Cardiac atrium fibroblast (primary cell): ENCODE measurements at places on chromosomes 12 and 14. TPM values are rescaled to one million over a fixed set of nuclear protein-coding genes. Genes with fewer than 3 reads are reported as not detected.

The CCDC197 gene
- total RNA-seq = not detected in 2 replicates

The NANOG gene
- not detected in 2 replicates for total RNA-seq

The C14orf93 gene
- 5.7 and 5.8 TPM in 2 replicates for total RNA-seq

The RPL36AL gene
- 144 and 146 TPM in 2 replicates for total RNA-seq

The DIP2B gene
- 15.0 and 19.6 TPM in 2 replicates for total RNA-seq

The EGLN3 gene
- total RNA-seq = 12.3 and 17.7 TPM in 2 replicates

The AEBP2 gene
- 9.4 and 10.5 TPM in 2 replicates for total RNA-seq

The RIPK3 gene
- 0.36 TPM in 1 of 2 replicates, not detected in the other for total RNA-seq

The LRTM2 gene
- total RNA-seq = not detected in 2 replicates

The FGF23 gene
- not detected in 2 replicates for total RNA-seq

The LRRC43 gene
- total RNA-seq = 1.1 and 5.4 TPM in 2 replicates

The UBE3B gene
- total RNA-seq = 36.5 and 53.6 TPM in 2 replicates

The RTN1 gene
- 0.16 and 0.18 TPM in 2 replicates for total RNA-seq

The RNASE4 gene
- total RNA-seq = 43.9 and 53.5 TPM in 2 replicates

The SYNDIG1L gene
- total RNA-seq = not detected in 2 replicates

The GPR68 gene
- total RNA-seq = 0.49 and 2.3 TPM in 2 replicates

The ETFBKMT gene
- 0.72 and 3.2 TPM in 2 replicates for total RNA-seq

The NUAK1 gene
- total RNA-seq = 11.4 and 11.8 TPM in 2 replicates

The OVCH1 gene
- 0.32 and 2.3 TPM in 2 replicates for total RNA-seq

The PLEKHD1 gene
- total RNA-seq = not detected in 2 replicates

The ANKS1B gene
- total RNA-seq = 2.9 TPM in 1 of 2 replicates, not detected in the other

The FAM181A gene
- not detected in 2 replicates for total RNA-seq

The STX2 gene
- 30.3 and 32.9 TPM in 2 replicates for total RNA-seq

The ZDHHC22 gene
- not detected in 2 replicates for total RNA-seq

The WNK1 gene
- total RNA-seq = 24.4 and 48.3 TPM in 2 replicates

The RASSF9 gene
- total RNA-seq = 0.90 and 1.6 TPM in 2 replicates

The DPY19L2 gene
- 0.36 and 0.81 TPM in 2 replicates for total RNA-seq

The HOXC12 gene
- total RNA-seq = not detected in 2 replicates

The ZC2HC1C gene
- not detected in 2 replicates for total RNA-seq

The SLC8A3 gene
- under 0.01 and 0.18 TPM in 2 replicates for total RNA-seq

The TMEM121 gene
- 6.2 and 9.4 TPM in 2 replicates for total RNA-seq

The FCF1 gene
- 8.1 and 17.3 TPM in 2 replicates for total RNA-seq
